Lower lobe of right lung (tissue), 2 donors: ENCODE measurements at places on chromosomes 16 and 17. TPM values are rescaled to one million over a fixed set of nuclear protein-coding genes. Genes with fewer than 3 reads are reported as not detected.

SLC6A2 gene
- total RNA-seq, result not detected

PDE6G gene
- total RNA-seq, result 2.0 TPM

APOBR gene
- 29.2 TPM for total RNA-seq

ITGAX gene
- total RNA-seq, result 188 TPM

RPS6KB1 gene
- total RNA-seq, result 29.0 TPM

RABEP2 gene
- total RNA-seq, result 18.8 TPM

SLC13A2 gene
- not detected for total RNA-seq

ABCA8 gene
- 38.3 TPM for total RNA-seq

DNA sequence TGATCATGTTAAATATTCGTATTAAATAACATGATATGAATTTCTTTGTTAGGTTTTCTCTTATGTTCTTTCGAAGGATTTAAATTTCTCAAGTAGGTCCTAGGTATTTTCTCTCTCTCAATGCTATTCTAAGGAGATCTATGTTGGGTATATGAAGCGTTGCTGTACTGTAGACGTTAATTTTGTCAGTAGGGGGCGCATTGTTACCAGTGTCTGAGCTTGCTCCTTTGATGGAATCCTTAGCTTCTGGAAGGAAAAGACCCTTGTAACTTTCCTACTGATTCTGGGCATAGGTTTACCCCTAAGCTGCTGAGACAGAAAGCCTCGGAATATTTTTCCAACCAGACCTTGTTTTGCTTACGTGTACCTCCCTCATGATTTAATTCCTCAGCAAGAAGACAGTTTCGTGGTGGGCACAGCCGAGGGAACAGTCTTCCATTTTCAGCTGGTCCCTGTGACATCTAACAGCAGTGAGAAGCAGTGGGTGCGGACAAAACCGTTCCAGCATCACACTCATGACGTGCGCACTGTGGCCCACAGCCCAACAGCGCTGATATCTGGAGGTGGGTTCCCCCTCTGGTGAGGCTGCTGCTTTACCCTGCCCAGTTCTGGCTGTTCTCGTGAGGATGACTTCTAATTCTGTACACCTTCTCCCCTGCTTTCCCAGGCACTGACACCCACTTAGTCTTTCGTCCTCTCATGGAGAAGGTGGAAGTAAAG lies 17.9 kb downstream of the UTP4 start:
- DNase-seq, result no peak
- no peaks in the 10 kb centered on the region for H3K27me3 ChIP-seq
- no peak overlapping the region for H3K4me3 ChIP-seq
- no peaks in the 10 kb centered on the region for H3K4me1 ChIP-seq
- H3K36me3 ChIP-seq, result peaks cover 90% of the 10 kb centered on the region
- no peak overlapping the region for H3K27ac ChIP-seq

GRCh38 chr16:86492267-86492960 lies 17.9 kb upstream of the FOXF1 start:
- no peak overlapping the region for H3K4me3 ChIP-seq
- H3K27ac ChIP-seq, result no peak overlapping the region
- no peak for DNase-seq
- peaks cover 12% of the 10 kb centered on the region for H3K4me1 ChIP-seq

DNA sequence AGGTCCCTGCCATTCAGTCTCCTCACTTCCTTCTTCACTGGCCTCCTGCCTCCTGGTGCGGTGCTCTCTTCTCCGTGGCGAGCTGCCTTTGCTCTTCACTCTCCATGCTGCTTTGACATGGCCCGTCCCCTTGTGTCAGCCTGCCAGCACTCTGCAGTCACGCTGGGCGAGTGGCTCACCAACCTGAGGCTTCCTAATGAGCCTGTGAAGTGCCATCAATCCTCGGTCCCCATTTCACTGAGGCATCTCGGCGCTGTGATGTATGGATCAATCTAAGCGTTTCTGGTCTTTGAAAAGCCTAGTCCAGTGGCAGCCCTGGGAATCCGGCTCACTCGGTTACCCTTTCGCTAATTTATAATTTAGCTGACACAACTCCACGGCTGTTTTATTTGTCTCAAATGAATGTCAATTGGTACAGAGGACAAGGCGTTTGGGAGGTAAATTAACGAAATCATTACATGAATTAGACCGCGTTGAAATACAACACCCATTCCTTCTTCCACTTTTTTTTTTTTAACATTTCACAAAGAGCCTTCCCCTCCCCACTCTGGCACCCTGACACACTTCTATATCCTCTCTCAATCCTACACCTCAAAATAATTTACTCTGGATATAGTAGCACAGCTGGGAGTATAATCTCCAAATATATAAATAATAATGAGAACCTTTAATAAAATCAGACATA lies 610.7 kb downstream of the TMEM114 start:
- no peaks in the 10 kb centered on the region for H3K27me3 ChIP-seq
- no peak overlapping the region for H3K27ac ChIP-seq
- DNase-seq, result no peak
- H3K4me1 ChIP-seq, result no peaks in the 10 kb centered on the region
- no peaks in the 10 kb centered on the region for H3K36me3 ChIP-seq
- no peak overlapping the region for H3K4me3 ChIP-seq

DNA sequence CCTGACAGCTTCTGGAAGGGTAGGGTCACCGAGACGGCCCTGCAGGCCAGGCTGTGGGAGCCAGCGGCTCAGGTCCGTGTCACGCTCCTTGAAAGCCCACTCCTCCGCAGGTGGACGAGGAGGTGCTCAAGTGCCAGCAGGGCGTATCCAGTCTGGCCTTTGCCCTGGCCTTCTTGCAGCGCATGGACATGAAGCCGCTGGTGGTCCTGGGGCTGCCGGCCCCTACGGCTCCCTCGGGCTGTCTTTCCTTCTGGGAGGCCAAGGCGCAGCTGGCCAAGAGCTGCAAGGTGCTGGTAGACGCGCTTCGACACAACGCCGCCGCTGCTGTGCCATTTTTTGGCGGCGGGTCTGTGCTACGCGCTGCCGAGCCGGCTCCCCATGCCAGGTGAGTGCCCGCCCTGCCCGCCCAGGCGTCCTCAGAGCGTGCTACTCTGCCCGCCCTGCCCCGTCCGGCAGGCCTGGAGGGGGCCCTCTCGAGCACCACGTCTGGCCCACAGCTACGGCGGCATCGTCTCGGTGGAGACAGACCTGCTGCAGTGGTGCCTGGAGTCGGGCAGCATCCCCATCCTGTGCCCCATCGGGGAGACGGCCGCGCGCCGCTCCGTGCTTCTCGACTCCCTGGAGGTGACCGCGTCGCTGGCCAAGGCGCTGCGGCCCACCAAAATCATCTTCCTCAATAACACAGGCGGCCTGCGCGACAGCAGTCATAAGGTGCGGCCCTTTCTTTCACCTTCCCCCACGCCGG lies 1.3 kb downstream of the NAGS start:
- peaks cover 11% of the 10 kb centered on the region for H3K36me3 ChIP-seq
- peak overlapping the region; percentile 59 for H3K27ac ChIP-seq
- peaks cover 38% of the 10 kb centered on the region for H3K4me1 ChIP-seq
- H3K27me3 ChIP-seq, result peaks cover 23% of the 10 kb centered on the region
- peak; percentile 75 for DNase-seq

DNA sequence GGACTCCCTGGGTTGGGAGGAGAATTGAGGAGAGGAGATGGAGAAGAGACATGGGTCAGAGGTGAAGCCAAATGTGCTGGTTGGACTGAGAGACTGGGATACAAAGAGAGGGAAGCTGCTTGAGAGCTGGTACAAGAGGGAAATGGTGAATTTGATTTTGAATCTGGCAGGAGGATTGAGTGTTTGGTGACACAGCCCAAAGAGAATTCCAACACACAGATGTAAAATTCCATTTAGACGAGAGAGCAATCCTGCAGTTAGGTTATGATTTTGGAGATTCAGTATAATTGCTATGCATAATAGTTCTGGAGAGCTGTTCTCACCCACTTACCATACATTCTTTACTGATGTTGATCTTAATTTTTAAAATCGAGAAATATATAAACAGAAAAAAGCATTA lies 57.7 kb downstream of the HSD17B2 start:
- no peaks in the 10 kb centered on the region for H3K27me3 ChIP-seq
- no peak overlapping the region for H3K4me3 ChIP-seq
- DNase-seq, result no peak
- no peak overlapping the region for H3K27ac ChIP-seq
- H3K36me3 ChIP-seq, result no peaks in the 10 kb centered on the region

DNA sequence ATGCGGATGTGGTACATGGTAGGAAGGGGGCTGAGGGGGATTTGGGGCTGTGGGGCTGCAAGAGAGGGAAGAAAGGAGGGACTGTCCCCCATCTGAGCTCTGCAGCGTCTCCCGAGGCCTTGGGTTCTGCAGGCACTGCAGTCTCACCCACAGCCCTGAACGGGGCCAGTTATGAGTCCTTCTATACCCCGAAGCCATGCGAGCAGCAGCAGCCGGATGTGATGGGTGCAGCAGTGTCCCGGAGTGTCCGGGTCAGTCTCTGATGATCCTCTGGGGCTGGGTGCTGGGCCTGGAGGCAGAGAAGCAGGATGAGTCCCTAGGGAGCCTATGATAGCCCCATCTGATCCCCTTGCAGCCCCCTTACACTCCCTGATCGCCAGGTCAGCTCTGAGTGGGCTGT lies 41.5 kb downstream of the CPNE2 start:
- H3K4me1 ChIP-seq, result peaks cover 15% of the 10 kb centered on the region
- H3K27ac ChIP-seq, result peak overlapping the region; percentile 33
- no peak overlapping the region for H3K4me3 ChIP-seq
- H3K27me3 ChIP-seq, result no peaks in the 10 kb centered on the region
- H3K36me3 ChIP-seq, result peaks cover 13% of the 10 kb centered on the region

DNA sequence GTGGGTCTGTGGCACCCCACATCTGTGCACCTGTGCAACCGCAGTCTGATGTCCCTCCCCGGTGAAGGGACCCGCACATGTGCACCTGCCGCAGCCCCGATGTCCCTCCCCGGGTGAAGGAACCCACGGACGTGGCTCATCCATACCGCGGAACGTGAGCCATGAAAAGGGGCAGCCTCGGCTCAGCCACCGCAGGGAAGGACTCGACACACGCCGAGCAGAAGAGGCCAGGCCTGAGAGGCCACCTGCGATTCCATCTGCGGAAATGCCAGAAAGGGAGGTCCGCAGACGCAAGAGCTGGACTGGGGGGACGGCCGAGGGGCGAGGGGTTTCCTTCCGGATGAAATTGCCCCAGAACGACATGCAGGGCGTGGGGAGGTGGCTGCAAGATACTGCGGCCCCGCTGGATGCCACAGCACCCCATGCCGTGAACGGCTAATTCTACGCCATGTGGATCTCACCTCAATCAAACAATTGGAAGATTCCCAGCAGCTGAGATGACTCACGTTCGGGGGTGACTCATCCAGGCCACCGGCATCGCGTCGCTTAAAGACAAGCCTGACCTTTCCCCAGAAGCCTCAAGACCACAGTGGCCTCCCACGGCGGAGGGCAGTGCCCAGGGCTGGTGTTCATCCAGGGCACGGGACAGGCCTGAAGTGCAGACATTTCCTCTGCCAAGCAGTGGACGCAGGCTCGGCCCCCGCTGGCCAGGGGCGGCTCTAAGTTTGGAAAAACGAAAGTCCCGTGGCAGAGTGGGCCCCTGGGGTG lies 21.0 kb downstream of the SOX8 start:
- no peaks in the 10 kb centered on the region for H3K4me1 ChIP-seq
- no peak overlapping the region for H3K27ac ChIP-seq
- no peak overlapping the region for H3K4me3 ChIP-seq
- H3K27me3 ChIP-seq, result peaks cover 31% of the 10 kb centered on the region

GRCh38 chr17:7250695-7251627 lies 573 bp downstream of the CTDNEP1 start:
- peak overlapping the region; percentile 89 for H3K4me3 ChIP-seq
- DNase-seq, result no peak
- H3K36me3 ChIP-seq, result peaks cover 35% of the 10 kb centered on the region
- H3K27me3 ChIP-seq, result no peaks in the 10 kb centered on the region
- H3K4me1 ChIP-seq, result peaks cover 36% of the 10 kb centered on the region

DNA sequence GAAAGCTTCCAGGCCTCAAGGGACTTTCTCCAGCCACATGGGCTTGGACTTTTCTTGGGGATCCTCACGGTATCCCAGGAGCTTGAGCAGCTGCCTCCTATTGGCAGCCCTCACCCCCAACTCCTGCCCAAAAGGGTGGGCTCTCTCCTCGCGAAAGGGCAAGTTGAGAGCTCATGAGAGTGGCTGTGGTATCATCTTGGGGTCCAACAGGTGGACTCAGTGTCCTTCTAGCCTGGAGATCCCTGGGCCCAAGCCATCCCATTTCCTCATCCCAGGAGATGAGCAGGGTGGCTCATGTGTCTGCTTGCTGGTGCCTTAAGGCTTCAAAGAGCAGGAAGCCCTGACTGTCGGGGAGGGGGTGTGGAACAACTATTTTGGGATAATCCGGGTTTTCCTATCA lies 17.7 kb downstream of the TBX4 start:
- DNase-seq, result no peak
- no peak overlapping the region for H3K4me3 ChIP-seq
- H3K27ac ChIP-seq, result no peak overlapping the region
- H3K36me3 ChIP-seq, result peaks cover 15% of the 10 kb centered on the region
- H3K4me1 ChIP-seq, result peaks cover 15% of the 10 kb centered on the region

DNA sequence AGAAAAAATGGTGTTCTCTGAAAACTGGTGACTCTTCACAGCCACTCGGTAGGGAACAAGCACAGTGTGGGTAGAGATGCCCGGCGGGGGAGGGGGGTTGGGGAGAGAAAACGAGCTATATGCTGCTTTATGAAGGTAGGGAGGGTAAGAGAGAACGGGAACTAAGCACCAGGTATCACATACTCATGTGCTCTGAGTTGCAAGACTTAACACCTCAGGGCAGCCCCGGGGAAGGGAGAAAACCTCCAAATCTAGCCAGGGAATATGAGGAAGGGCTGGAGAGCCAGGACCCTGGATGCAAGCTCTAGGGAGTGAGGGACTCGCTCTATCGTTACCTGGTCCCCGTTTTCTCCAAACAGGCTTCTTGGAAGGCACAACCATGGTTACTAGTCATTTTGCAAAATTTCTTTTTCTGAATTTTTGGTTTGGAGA lies 35.3 kb downstream of the HIC1 start:
- DNase-seq, result no peak
- H3K36me3 ChIP-seq, result no peaks in the 10 kb centered on the region
- H3K4me3 ChIP-seq, result peak overlapping the region; percentile 45
- peaks cover 96% of the 10 kb centered on the region for H3K4me1 ChIP-seq

DNA sequence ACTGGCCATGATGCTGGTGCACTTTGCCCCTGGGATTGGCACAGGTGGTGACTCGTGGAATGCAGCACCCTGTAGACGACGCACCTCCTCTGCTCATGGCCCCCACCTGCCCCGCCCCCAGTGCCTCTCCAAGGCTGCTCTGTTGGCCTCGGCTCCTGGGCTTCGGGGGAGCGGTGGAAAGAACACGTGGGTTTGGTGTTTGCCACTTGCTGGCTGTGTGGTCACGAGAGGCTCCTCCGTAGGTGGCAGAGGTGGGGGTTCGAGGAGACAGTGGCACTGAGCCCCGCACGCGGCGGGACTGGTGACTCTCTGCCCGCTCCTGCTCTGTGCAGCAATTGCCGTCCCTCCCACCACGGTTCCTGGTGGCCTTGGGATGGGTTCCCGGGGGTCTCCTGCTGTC lies 82.8 kb upstream of the ZNF750 start:
- H3K4me1 ChIP-seq, result no peaks in the 10 kb centered on the region
- peak; percentile 43 for DNase-seq
- H3K27ac ChIP-seq, result no peak overlapping the region
- peaks cover 76% of the 10 kb centered on the region for H3K36me3 ChIP-seq
- no peak overlapping the region for H3K4me3 ChIP-seq
